HT1080 (cell line): ENCODE measurements at places on chromosomes 2 and 18. TPM values are rescaled to one million over a fixed set of nuclear protein-coding genes. Genes with fewer than 3 reads are reported as not detected.

DNA sequence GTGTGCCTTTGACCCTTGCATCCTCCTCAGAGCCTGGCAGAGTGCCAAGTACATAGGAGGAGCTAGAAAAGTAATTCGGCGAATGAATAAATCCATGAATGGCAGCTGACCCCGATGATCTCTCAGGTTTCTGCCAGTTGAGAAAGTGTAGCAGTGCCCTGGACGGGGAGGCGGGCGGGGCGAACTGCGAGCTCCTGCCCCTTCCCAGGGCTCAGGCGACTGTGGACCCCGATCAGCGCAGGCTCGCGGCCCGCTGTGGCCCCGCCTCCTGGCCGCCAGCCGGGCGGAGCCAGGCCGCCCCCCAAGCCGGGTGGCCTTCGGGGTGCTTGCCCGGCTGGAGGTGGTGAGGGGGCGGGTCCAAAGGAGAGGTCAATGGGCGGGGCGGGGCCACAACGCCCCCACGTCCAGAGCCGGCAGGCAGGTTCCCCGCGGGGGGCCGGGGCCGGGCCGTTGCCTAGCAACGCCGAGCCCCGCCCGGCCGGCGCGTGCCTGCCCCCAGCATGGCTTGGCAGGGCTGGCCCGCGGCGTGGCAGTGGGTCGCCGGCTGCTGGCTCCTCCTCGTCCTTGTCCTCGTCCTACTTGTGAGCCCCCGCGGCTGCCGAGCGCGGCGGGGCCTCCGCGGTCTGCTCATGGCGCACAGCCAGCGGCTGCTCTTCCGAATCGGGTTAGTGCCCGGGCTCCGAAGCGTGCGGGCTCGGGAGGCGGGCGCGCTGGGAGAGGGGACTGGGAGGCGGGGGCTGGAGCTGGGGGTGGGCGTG, 30.6 kb upstream of the TMBIM1 start:
- DNase-seq: peak; percentile 69

MDH1 gene
- 295 and 321 TPM in 2 replicates for total RNA-seq

DNA sequence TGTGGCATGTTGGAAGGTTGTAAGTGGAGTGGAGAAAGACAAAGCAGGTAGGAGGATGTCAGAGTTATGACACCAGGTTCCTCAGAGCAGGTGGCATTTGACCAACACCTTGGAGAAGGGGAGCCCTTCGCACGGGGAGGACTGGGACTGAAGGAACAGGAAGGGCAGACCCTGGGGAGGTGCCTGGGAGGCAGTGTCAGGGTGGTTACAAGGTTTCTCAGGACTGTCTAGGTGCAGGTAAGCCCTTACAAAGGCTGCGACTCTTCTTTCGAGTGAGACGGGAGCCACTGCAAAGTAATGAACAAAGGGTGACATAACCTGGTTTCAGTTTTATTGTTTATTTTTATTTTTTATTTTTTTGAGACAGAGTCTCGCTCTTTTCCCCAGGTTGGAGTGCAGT, 84.6 kb downstream of the EIF2AK3 start:
- no peak for DNase-seq

- DNase-seq: peak; percentile 78
Measured at GRCh38 chr2:29281086-29281915, 166.1 kb downstream of the CLIP4 start.

DNA sequence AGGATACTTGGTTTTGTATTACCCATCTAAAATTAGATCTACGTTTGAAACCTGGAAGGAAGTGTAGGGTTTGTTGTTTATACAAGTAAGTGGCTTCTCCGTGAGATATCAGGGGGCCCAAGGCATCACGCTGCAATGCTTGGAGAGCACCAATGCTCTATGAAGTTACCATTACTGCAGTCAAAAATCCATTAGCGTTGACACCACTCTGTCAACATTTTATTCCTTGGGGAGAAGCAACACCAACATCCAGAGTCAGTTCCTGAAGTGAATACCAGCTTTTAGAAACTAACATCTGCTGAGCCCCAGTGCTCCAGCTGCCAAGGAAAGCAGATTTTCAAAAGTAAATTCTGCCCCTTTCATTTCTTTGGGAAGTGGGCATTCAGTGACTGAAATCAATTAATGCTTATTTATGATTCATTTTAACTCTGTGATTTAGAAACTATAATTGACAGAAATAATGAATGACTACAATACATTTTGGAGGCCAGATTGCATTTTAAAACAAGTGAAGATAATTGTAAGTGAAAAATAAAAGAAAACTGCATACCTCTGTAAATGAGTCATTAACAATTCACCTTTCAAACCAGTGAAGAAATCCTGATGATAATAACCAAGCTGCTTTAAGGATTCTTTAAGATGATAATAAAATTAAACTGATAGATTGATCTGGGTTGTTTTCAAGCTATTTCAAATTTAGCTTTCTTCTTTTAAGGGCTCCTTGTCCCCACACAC, 30.5 kb downstream of the LRP1B start:
- DNase-seq: no peak

- DNase-seq: no peak
Measured at GRCh38 chr18:31736630-31737029, 24.1 kb downstream of the SLC25A52 start.
